Stimulated activated CD8-positive, alpha-beta memory T cell treated with anti-CD3 and anti-CD28 coated beads, Interleukin-4, amount 100 ng/mL, for 4 hours (primary cell): ENCODE measurements at places on chromosomes 4 and X.

DNA sequence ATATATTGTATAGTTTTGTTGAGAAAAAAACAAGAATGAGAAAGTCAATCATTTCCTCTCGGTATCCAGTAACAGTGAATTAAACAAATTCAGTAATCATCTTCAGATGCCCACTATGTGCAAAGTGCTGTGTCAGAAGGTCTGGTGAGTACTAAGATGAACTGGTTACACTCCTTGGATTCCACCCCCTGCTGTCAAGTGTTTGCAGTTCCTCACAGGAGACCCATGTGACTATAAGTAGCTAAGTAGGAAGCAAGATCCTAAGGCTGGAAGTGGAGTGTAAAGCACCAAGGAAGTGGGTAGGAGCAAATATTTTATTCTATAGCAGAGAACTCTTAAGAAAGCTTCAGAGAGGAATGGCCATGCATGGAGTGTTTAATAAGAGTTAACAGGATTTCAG is 73.6 kb downstream of the SNX25 start:
- DNase-seq, result no peak

DNA sequence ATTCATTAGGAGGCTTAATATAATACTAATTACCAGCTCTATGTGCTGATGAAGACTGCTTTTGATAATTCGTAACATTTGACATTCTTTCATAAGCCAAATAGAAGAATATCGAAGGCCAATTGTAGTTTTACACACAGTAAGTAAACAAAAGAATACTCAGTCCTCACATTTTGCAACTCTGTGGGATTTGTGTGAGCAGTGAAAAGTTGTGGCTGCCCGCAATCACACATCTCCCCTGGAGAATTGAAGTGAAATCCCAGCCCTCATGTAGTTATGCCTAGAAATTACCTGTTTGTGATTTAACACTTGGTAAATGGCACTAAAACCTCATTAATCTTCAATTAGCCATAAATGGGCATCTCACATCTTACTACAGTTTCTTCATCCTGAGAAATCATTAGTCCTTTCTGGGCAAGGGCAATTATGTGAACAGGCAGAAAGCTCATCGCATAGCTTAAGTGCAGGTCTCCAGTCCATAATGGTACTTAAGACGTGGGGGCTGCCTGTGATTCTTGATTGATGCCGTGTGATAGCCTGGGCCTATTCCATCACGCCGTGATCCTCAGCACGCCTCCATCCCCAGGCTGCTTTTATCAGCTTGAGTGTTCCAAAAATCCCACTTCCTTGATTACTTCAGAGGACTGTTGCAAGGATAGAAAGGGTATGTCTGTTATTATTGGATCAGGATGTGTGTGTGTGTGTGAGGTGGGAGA is 97.9 kb upstream of the METTL14 start:
- DNase-seq, result no peak

DNA sequence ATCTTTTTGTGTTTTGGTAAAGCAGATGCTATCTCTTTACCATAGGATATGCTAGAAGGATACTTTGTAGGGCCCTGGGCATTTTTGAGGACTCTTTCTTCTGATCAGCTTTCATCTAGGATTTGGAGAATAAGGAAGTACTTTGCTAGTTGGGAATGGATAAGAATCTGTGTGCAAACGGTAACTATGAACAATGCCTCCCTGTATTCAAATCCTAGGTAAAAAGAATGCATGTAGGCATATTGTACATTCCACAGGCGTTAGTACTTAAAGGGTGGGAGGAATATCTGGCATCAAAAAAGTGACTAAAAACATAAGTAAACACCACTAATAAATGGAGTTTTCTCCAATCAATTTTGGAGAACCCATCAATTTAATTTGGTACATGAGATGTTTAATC is 59.7 kb downstream of the SH3BGRL start:
- no peak for DNase-seq

DNA sequence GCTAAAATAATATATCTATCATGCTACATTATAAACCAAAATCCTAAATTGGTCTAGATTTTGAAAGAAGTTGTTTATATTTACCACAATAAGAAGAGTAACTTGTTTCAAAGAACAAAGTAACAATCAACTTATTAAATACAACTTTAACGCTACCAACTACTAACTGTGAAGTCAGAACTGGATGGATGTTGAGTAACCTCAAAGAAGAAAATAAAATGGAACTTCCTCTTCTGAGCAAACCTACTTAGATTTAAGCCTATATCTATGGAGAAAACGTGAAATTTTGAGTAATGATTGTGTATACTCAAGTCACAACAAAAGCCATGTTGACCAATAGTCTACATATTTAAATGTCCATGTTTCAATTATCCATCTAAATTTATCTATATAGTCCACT is 25.7 kb downstream of the SH3RF1 start:
- no peak for DNase-seq

- no peak for DNase-seq
Measured at GRCh38 chrX:80174925-80175574, 160.5 kb downstream of the TBX22 start.

GRCh38 chr4:147011411-147011810 is 65.7 kb upstream of the TTC29 start:
- no peak for DNase-seq

DNA sequence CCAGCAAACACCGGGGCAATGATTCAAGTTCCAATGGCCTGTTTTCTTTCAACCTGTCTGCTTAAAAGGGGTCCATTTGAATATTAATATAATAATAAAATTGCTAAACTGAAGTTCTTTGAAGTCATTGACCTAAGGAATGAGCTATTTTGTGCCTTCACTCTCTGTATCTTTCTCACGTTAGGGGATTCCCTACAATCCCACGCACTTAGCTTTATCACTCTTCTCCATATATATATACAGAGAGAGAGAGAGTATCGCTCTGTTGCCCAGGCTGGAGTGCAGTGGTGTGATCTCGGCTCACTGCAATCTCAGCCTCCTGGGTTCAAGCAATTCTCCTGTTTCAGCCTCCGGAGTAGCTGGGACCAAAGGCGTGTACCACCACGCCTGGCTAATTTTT is 83.9 kb upstream of the NWD2 start:
- DNase-seq, result no peak

- no peak for DNase-seq
Measured at GRCh38 chr4:7708981-7709380, 230.7 kb downstream of the AFAP1 start.

DNA sequence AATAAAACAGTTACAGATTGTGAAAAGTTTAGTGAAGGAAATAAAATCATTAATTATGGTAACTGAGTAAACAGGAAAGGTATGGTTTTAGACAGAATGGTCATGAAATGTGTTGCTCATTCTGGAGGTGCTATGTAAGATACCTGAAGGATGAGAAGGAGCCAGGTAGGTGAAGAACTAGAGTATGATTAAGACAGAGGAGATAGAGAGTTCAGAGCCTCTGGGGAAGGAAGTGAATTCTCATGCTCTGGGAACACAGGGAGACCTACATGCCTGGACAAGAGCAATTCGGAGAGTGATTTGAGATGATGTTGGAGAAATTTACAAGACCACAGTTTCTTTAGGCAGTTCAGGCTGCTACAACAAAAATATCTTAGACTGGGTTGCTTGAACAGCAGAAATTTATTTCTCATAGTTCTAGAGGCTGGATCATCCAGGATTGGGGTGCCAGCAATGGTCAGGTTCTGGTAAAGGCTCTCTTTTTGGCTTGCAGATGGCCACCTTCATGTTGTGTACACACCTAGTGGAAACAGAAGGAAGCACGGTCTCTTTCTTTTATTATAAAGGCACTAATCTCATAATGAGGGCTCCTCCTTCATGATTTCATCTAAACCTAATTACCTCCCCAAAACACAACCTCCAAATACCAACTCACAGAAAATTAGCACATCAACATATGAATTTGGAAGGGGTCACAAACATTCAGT is 1416.1 kb downstream of the PCDH7 start:
- DNase-seq, result no peak

- DNase-seq, result no peak
Measured at GRCh38 chrX:63275127-63275526, 76.0 kb downstream of the SPIN4 start.

DNA sequence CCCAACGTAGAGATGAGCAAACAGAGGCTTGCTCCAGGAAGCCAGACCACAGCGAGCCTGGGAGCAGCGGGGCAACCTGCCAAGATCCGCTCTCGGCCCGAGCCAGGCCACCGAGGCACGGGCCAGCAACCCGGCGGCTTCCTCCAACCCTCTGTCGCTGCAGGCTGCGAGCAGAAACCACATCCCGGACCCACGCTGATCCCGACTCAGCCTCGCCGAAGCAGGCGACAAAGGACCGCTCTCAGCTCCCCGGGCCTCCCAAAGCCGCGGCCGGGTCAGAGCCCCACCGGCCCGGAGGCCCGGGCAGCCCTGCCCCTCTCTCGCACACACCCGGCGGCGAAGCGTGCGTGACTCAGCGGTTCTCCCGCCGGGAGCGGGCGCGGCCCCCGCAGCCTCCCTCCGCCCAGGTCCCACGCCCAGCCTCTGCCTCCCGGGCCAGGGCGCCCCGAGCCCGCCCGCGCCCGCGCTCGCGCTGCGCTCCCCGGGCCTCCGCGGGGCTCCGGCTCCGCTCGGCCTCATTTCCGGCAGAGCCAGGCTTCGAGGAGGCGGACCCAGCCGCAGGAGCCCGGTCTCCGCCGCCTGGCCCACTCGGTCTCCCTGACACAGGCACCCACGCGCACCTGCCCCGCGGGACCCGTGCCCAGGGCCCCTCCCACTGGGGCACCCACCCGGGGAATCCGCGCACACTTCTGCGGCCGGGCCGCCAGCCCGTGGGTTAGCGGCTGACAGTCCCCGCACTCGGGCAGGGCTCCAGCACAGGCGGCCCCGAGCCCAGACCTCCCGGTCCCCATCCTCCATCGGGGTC is 1.7 kb downstream of the PPP2R2C start:
- DNase-seq, result no peak

- no peak for DNase-seq
Measured at GRCh38 chrX:85922821-85923220, 124.5 kb downstream of the CHM start.

DNA sequence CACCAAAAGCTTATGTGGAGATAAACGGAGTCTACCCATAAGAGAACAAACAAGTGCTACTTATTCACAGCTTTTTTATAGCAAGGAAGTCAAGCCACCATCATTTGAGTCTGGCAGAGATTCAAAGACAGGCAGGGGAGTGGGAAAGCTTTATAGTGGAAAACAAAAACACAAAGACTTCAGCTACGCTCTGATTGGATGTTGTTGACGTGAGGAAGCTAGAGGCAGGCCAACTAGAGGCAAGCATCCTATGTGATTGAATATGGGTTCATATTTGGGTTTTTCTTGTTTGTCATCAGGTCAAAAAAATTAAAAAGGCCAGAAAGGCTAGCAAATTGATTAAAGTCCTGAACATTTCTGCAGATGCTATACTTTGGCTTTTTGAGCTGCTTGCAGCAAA is 719 bp upstream of the TCEAL4 start:
- no peak for DNase-seq

GRCh38 chr4:160772668-160773067 is 1391.1 kb downstream of the FSTL5 start:
- no peak for DNase-seq

GRCh38 chrX:152943826-152944225 is 46.0 kb downstream of the ZNF185 start:
- DNase-seq, result no peak

- DNase-seq, result no peak
Measured at GRCh38 chr4:88799900-88800299, 102.3 kb upstream of the NAP1L5 start.

GRCh38 chr4:13449590-13449989 is 34.5 kb downstream of the RAB28 start:
- no peak for DNase-seq

DNA sequence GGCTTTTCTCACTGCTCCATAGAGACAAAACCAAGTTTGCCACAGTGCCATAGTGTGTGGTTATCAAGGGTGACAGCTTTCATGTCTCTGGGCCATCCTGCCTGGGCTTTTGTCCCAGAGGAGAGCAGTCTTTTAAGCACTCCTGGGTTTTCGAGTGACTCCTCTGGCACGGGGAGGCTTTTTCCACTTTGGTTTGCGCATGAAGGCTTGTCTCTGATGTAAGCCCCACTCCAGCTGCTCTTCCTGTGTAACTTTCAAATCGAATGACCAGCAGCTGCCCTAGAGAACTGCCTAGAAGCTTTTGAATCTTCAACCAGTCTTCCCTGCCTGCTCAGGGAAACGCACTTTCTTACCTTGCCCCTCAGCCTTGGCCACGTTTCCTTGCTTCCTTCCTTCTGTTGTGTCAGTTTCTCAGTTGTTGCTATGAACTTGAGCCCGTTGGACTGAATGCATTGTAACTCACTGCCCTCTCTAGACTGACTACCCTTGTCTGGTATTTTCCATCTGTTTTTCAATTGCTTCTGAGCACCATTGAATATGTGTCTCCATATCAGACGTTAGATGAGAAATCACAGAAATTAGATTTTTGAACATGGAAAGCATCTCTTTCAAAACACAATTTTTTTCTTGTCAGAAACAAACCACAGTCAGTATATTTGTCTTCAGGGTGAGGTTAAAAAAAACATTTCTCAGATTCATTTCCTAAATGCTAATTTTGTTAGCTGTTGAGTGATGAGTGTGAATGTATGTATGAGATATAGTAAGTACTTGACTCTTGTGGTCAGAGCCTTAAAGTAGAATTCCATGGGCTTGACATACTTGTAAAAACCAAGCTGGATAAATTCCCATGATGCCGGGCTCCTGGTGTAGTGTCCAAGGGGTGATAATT is 45.3 kb downstream of the SLC9A6 start:
- DNase-seq, result no peak

GRCh38 chrX:153614818-153615217 is 15.9 kb upstream of the CCNQ start:
- no peak for DNase-seq

- no peak for DNase-seq
Measured at GRCh38 chr4:162163892-162164759, at the start of gene FSTL5. Gene FSTL5, minus strand, starts transcription at chr4:162164000. Its CDS starts 52,604 bp downstream, at chr4:162111396.

GRCh38 chrX:11097933-11098332 is 13.2 kb upstream of the HCCS start:
- DNase-seq, result no peak

GRCh38 chrX:107477406-107477805 is 28.0 kb downstream of the FRMPD3 start:
- DNase-seq, result no peak

- no peak for DNase-seq
Measured at GRCh38 chrX:153926552-153926857, 441 bp upstream of the ARHGAP4 start.

- DNase-seq, result no peak
Measured at GRCh38 chr4:76339364-76339763, 32.8 kb downstream of the STBD1 start.

- DNase-seq, result no peak
Measured at GRCh38 chr4:126086041-126086440, 771.3 kb downstream of the FAT4 start.

- DNase-seq, result no peak
Measured at GRCh38 chrX:16002185-16002584, 121.2 kb upstream of the GRPR start.

- DNase-seq, result no peak
Measured at GRCh38 chr4:8940792-8941491, 69.3 kb upstream of the HMX1 start.
